NCI-H345 (cell line): ENCODE measurements at places on chromosomes 2 and 18.

GRCh38 chr2:189210250-189211087 is 30.9 kb upstream of the COL5A2 start:
- no peak for DNase-seq

DNA sequence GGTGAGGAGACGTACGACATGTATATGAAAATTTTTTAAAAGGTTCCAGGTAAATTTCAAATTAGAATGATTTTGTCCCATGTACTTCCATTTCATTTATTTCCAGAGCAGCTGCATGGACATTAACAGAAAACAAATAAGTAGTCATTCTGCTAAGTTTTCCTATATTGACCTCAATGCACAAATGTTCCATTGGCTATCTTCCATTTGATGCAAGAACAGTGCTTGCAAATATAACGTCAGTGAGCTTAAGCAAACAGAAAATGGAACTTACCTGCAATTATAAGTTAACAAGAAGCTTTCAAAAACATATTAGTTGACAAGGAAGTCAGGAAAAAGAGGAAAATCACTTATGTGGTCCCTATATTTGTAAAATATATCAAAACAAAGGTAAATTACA is 16.6 kb downstream of the PAIP2B start:
- DNase-seq, result no peak

DNA sequence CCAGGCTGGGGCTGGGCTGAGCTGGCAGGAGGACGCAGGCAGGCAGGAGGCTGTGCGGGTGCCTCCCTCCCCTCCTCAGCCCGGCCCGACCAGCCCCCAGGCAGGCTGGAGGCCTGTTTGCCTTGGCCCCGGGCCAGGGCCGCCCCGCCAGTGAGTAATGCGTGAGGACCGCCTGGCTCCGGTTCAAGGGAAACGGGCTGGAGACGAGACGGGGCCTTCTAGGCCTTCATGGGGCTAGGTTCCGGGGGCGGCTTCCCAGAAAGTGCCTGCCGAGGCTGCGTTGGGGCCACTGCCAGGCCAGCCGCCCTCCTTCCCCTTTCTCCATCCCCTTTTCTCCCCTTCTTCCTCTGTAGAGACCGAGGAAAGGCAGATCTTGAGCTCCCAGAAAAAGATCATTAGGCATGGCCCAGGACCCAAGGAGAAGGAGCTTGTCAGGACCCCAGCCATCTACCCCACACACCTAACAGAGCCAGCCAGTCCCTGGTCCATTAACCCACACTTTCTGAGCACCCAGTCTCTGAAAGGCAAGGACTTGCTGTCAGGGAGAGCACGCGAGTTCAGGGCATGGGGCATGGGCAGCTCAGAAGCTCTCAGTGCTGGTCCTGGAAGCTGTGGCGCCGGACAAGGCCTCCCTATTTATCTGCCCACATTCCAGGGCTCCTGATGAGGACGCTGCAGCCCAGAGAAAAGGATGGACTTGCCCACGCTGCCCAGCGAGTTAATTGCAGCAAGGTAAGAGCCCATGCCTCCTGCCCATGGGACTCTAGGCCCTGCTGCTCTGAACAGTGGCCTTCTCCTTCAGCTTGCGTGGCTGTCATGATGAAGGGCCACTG is 48.5 kb downstream of the SMAD7 start:
- peak; percentile 90 for DNase-seq

DNA sequence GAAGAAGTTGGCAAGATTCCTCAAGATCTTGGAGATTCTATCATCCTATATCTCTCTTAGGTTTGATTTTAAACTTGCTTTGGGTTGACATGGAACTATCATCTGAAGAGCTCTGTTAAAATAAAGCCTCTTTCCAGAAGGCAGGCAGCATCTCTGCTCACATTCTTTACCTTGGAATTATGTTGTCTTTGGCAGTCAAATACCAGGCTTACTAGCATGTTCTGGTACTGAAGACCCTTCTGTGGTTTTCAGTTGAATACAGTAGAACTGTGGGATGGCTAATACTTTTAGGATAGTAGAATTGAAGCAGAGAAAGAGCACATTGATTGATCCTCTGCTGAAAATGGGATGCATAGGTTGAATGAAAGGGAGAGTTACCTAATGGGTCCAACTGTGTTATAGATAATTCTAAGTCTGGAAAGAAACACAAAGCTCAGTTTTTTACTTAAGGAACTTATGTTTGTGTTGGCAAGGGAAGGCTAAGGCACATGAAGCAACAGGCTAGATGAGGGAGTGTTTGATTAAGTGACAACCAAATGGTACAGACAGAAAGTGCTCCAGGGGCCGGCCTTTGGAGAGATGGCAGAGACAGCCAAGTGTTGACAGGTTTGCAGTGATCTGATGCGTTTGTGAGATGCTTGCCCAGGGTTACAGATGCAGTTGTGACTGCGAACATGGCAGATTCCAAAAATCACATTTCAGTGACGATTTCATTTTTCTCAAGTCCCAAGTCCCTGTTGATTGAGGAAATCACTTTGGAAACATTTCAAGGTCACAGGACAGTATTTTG is 397.9 kb downstream of the MEIS1 start:
- no peak for DNase-seq

- no peak for DNase-seq
These were observed 65.6 kb upstream of the UBXN4 start for GRCh38 chr2:135676031-135676430.

DNA sequence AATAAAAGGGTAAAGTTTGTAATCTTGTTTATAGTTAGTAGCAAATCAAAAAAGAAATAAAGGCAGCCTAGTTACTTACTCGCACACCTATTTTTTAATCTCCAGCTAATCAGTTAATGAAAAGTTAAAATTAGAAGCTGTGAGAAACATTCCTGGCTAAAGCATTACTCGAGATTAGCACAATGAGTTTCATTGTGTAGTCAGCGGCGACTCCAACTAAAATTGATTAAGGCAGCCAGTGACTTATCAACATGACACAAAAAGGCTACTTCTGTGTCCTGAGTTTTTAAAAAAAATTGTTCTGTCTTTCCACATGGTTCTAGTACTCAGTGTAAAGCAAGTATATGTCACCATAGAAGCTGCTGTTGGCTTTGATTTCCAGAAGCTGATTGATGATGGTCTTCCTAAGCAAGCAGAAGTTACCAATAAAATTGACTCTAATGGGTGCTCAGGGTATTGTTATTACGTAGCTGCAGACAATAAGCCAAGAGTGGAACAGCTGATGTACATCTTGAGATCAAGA is 159.2 kb downstream of the CPS1 start:
- no peak for DNase-seq

DNA sequence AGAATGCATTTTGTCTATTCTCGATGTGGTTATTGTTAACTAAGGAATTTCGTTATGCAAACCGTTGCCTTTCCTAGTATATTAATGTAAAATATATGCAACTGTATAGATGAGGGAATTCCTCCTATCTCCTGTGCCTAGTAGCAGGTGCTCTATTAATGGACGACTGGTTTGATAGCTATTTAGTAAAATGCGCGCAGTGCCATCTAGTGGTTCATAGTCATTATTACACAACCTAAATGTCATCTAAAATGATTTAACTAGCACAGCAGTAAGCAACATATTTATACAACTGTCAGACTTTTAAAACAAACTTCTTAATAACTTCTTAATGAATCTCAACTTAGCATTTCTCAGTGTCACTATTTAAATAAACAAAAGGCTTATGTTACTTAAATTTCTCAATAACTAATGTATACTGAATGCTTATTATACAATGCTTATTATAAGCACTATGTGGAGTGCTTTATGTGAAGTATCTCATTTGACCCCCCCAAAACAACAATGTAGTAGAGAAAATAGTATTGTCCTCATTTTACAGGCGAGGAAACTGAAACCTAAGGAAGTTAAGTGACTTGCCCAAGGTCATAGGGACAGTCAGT is 77.9 kb downstream of the DTNA start:
- peak; percentile 72 for DNase-seq

GRCh38 chr2:163682695-163683094 is 53.1 kb downstream of the FIGN start:
- no peak for DNase-seq

DNA sequence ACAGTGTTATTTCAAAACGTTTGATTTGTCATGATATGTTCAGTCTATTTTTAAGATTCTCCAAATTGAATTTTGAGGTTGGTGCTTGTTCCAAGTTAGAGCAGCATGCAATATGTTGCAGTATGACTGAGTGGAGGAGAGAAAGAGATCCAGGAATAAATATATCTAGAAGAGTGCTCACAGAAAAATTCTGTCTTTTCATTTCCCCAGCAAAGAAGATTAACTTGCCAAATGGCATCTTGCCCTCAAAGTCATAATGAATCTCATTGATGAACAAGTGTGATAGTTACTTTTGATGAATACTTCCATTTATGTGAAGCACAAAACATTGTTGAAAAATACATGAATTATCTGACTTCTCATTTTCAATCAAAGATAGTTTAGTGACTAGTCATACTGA is 95.9 kb downstream of the KCNJ3 start:
- DNase-seq, result no peak

- DNase-seq, result no peak
These were observed 769 bp downstream of the FKBP1B start for GRCh38 chr2:24050041-24050979.

DNA sequence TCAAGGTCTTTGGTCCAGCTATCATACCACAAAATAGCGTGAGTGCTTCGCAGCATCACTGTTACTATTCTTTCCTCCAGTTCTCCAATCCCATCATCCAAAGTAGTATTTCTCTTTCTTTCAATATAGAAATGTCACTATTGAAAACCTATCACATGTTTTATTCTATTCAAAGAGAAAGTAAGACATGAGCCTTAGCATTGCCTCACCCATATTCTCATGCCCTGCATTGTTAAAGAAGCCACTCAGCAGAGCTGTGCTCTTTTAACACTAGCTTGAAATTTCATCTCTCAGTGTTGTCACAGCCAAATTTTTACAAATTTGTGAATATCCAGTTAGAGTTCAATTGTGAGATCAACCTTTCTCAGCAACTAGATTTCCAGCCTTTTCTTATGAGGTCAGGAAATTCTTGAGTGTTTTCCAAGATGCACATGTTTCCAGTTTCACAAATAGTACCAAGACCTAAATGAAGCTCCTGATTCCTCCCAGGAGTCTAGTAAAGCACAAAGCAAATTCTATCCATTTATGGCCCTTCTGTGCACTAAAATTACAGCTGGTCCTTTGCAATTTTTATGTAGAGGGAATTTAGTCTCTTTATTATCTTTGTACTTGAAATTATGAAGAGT is 343.7 kb downstream of the SPAG16 start:
- DNase-seq, result no peak

DNA sequence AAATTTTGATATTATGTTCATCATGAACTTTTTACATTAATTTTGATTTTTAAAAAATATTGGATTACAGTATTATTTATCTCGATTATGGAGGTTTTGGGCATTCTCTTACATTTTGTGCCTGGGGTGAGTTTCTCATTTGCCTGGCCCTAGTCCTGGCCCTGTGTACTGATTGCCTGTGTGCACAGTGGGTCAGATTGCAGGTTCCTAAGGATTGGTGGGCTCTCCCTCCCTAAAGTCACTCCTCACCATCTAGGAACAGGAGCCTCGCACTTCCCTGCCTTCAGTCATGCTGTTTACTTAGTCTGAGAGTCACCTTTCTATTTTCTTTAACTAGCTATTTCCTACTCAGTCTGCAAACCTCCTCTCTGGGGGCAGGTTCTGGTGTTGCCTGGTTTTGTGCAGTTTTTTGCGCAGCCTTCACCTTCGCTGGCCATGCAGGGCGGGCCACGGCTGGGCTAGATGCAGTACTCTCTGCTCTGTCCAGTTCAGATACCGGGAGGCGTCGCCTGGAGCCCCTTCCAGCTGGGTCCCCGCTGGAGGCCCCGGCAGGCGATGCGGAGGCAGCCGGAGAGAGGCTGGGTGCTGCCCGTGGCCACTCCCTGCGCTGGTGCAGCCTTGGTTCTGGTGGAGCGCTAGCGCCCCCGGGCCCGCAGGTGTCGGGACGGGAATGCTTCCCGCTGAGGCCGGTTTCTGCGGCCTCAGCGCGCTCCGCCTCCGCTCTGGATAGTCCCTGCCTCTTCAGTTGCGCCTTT is 23.3 kb upstream of the MC5R start:
- peak; percentile 82 for DNase-seq

GRCh38 chr18:59675346-59675745 is 21.9 kb downstream of the CCBE1 start:
- DNase-seq, result no peak

DNA sequence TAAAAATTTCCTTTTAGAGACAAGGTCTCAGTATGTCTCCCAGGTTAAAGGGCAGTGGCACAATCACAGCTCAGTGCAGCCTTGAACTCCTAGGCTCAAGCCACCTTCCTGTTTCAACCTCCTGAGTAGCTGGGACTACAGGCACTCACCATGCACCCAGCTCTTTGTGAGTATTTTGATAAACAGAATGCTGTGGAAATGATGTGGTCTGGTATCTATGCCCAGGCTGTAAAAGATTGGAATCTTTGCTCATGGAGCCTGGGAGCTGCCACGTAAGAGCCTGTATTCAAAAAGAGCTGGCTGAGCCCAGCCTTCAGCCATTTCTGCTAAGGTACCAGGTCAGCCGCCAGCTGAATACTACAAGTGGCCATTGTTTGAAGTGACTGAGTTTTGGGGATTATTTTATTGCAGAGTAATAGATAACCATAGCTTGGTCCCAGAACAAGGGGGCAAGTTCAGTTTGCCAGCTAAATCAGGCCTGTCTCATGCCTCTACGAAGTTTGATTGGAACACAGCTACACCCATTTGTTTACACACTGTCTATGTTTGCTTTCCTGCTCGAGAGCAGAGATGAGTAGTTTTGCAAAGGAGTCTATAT is 21.3 kb upstream of the ARL5A start:
- DNase-seq, result peak; percentile 61

DNA sequence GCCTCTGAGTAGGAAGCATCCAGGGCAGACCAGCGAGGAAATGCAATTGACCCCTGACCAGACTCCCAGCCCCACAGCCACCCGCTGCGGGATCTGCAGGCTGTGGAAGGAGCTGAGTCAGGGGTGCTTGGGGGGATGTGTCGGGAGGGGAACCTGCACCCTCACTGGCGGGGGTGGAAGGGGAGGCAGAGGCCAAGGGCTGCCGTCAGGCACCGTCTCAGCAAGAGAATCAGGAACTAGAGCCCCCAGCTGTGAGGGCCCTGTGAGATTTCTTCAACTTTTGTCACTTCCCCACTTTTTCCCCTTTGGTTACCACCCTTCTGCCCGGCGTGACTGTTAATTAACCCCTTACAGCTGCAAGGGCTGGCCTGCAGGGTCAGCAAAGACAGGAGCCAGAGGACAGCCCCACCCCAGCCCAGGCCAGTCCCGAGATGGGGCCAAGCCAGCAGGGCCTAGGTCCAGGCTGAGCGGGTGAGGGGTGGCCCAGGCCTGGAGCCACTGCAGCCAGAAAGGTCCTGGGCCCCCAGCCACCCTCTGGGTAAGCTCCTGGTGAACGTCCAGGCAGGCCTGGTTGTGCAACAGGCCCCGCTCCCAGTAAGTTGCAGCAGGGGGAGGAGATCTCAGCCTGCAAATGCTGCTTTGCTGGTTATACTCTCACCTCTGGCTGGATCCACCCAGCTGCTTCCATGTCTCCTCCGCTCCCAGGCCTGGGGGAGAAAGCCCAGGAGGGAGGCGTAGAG is 147.0 kb upstream of the ID2 start:
- DNase-seq, result no peak

- no peak for DNase-seq
These were observed 200.1 kb downstream of the SMAD7 start for GRCh38 chr18:48750485-48751175.

GRCh38 chr2:218999021-218999880 is 6.0 kb upstream of the CRYBA2 start:
- no peak for DNase-seq

GRCh38 chr2:9002637-9003365 is 683 bp downstream of the MBOAT2 start:
- DNase-seq, result peak; percentile 50

- peak; percentile 88 for DNase-seq
These were observed 57.7 kb upstream of the SEMA4C start for GRCh38 chr2:96927405-96928171.

- no peak for DNase-seq
These were observed 58.1 kb downstream of the CCBE1 start for GRCh38 chr18:59639136-59639535.

GRCh38 chr2:119598596-119599263 is 54.5 kb downstream of the CFAP221 start:
- DNase-seq, result peak; percentile 89
